ENCODE measurements at places on chromosomes 3 and 15. TPM values are rescaled to one million over a fixed set of nuclear protein-coding genes. Genes with fewer than 3 reads are reported as not detected.

The HRG gene
- 0.34 TPM for total RNA-seq

The SLC27A2 gene
- total RNA-seq = 0.53 TPM

The PCYT1A gene
- 100 TPM for total RNA-seq

The MOBP gene
- not detected for total RNA-seq

The C15orf62 gene
- 45.7 TPM for total RNA-seq

The NR1I2 gene
- total RNA-seq = not detected

DNA sequence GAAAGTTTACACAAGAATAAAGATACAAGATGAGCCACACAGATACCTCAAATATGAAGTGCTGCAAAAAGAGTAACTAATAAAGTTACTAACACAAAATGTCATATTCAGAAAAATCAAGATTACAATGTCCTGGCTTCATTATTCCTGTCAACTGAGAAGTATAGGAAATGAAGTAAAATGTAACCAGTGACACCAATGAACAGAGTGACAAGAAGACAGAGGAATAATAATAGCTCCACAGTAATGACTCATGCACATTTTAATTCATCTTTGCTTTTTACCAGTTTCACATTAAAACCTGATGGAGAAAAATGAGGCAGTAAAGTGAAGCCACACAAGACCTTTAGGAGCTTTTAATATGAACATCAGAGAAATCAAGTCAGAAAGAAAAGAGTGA is 214.1 kb downstream of the ZBBX start:
- no peak for DNase-seq

- no peak for DNase-seq
Measured at GRCh38 chr3:152772674-152773225, 62.2 kb upstream of the P2RY1 start.

DNA sequence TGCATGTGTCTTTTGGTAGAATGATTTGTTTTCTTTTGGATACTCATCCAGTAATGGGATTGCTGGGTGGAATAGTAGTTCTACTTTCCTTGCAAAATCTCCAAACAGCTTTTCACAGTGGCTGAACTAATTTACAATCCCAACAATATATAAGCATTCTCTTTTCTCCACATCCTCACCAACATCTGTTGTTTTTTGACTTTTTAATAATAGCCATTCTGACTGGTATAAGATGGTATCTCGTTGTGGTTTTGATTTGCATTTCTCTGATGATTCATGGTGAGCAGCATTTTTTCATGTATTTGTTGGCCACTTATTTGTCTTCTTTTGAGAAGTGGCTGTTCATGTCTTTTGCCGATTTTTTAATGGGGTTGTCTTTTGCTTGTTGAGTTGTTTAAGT is 55.8 kb downstream of the ST8SIA2 start:
- DNase-seq = no peak

DNA sequence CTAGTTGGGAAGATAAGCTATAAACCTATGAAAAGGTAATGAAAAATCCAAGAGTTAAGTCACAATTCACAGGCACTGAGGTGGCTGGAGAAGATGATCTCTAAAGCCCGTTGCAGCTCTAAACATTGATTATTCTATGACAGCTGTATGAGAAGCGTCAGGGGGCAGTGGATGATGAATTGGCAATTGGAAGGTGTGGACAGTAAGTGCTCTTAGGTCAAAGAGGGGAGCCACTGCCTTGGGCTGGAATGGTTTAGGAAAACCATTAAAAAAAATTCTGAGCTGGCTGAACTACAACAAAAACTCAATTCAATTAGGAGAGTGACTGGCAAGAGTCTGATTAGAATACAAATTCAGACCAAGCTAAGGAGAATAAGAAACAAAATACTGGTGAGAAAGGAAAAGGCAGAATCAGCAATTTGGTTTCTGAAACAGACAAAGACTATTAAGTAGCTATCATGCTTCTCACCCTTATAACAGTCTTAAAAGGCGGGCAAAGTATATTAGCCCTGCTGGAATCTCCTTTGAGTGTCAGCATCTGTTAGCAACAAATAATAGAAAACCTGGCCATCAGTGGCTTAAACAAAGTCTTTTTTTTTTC is 8.8 kb upstream of the NMD3 start:
- DNase-seq = no peak

DNA sequence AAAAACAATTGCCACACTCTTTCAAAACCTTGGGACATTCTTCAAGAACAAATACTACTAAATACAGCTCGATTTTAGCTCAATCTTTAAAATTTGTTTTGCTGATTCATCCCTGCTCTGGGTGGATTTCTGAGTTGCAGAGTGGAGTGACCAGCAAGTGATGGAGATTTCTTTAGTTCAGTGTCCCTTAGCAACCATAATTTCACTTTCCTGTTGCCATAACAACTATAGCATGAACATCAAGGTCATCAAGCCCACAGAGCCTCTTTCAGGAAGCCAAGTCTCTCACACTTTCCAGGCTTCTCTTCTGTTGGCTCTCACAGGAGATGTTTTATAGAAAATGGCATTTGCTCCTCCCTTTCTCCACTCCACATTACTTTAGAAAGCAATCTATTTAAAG is 597.2 kb upstream of the ADAMTS9 start:
- DNase-seq = no peak

- no peak for DNase-seq
Measured at GRCh38 chr3:152713989-152714388, 120.9 kb upstream of the P2RY1 start.

DNA sequence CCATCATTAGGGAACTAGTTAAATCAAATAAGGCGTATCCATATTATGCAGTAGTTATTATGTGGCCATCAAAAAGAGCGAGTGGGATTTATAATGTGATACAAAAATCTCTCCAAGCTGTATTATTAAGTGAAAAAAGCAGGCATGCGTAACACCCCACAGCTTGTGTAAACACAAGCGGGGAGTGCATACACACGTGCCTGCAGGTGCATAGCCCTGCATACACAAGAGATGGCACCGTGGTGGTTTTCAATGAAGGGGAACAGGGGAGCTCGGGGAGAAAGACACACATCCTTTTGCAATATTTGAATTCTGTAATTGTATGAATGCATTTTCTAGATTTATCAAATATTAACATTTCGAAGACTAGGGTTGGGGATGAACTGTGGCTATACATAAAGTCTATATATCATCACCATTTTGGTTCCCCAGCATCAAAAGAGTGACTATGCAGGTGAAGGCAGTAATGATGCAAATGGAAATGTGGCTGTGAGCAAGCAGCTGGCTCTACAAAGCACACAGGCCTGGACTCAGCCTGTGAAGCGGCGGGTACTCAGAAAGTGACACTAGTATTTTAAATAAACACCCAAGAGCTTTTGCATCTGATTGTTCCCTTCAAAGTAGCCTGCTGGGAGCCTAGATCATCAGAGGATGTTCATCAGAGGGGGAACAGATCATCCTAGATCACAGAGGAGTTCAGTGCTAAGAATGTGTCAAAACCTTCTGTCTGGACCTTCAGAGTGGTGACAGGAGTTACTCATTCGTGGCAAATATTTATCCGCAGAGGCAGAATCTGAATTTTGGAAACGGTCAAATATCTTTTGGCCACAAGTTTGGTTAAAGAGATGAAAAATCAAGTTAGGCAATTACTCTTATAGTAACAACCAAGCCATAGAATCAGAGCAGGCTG is 9.4 kb upstream of the KIF7 start:
- DNase-seq = peak; percentile 54

DNA sequence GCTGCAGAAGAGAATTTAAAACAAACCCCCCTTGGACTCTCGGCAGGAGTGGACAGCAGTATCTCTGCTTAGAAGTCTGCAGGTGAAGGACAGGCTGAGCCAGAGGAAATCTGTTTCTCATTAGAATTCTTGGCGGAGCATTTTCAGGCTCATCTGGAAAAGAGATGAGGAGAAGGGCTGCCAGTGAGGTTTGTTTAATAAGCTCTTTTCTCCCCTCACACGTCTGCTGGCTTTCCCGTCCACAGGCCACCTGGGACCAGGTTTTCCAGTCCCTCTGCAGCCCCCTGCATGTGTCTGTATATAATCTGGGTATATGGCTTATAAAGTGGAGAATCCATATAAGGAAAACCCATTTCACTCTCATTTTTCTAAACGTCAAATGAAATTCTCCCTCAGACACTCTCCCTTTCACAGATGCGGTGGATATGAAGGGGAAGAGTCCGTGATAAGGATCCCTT is 155.4 kb upstream of the TPM1 start:
- DNase-seq = no peak

DNA sequence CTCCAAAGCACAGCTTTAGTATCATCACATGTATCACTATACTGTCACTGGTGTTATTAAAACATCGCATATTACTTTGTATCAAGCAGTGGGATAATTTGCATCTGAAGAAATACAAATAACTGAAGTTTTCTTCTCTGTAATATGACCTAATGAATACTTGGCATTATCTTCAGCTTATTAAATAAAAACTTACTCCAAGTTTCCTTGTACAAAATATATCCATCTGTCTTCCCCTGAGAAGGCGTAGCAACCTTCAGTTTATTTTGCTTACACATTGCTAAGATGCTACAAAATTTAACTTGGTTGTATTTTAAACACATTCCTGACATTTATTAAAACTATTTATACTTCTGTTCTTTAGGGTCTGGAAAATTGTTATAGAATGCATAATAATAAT is 13.7 kb downstream of the FGF7 start:
- DNase-seq = no peak

DNA sequence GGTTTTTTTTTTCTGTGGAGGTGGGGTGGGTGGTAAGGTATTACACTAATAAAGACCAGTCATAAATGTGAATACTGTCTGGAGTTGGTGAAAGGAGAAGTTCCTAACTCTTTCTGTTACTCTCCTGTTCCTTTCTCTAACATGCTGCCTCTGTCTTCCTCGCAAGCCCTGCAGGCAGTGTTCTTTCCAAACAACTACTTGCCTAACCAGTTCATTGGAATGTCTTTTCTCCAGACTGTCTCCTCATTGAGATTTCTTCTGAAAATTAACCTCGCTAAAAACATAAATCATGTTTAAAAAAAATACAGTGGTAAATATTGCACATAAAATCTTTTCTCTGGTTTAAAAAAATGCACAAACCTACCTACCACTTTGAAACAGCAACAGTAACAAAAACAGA is 135.2 kb downstream of the TP63 start:
- no peak for DNase-seq

DNA sequence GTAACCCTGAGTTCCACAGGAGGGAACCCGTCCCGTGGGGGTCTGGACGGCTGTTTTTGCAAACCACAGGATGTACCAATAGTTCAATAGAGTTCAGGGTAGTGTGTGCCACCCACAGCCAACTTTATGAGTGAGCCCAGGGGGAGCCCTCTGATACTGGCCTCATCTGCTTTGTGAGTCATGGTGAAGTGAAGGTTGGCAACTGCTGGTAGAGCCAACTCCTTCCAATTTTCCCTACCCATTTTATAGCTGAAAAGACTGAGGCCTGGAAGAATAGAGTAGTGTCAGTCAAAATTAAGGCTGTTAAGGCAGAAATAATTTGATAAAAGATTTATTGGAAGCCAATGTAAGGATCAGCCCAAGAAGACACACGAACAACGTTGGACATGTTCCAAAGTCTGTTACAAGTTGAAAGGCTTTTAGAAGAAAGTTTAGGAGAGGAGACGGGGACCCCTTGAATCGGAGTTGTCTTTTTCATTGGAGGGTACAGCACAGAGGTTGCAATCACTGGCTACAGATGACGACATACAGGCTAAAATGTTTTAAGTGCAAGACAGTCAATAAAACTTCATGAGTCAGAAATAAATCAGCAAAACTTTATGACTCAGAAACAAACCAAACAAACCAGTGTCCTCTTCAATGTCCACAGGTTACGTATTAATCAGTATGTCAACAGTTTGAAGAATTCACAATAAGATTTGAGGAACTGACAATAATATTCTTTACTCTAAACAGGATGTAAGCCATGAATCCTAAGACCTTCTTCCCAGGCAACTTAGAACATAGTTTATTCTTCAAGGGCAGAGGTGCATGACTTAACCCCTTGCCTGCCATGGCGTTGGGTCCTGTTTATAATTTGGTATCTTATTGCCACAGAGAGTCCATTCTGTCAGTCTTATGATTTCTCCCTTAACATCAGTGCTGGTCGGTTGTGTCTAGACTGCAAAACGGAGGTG is 62.9 kb upstream of the NR2E3 start:
- no peak for DNase-seq

- DNase-seq = no peak
Measured at GRCh38 chr3:43879166-43879565, 188.4 kb downstream of the ABHD5 start.

DNA sequence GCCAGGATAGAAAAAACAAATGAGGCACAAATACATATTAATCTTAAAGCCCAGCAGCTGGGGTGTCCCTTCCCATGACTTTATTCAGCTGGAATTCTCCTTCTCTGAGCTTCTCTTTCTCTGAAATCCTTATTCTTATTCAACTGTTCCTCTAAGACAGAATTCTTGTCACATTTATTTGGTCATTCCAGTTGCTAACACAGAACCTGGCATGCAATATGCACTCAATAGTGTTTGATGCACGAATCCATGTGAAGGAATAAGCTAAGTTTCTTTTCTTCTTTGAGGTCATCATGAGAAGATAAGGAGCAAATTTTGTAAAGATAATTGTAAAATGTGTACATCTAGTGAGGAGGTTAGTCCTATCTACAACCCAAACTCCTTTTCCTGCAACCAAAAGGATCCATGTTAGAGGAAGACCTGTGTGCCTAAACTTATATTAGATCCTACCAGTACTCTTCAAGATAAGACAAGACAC is 154.2 kb upstream of the KCNMB2 start:
- no peak for DNase-seq

- no peak for DNase-seq
Measured at GRCh38 chr3:191358929-191359328, 28.6 kb upstream of the UTS2B start.

DNA sequence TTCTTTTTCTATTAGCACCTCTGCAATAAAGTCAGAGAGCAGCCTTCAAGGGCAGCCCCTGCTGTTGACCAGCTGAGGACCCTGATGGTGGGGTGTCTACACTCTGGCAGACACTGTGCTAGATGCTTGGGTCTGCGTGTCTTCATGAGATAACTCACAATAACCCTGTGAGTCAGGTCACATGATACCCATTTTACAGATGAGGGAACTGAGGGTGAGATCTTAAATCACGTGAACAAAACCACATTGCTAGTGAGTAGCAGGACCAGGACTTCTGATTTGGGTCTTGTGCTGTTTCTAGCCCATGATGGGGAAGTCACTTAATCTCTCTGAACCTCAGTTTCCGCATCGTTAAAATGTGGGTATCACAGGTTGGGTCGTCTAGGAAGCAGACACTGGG is 118.5 kb upstream of the LIPC start:
- DNase-seq = no peak

DNA sequence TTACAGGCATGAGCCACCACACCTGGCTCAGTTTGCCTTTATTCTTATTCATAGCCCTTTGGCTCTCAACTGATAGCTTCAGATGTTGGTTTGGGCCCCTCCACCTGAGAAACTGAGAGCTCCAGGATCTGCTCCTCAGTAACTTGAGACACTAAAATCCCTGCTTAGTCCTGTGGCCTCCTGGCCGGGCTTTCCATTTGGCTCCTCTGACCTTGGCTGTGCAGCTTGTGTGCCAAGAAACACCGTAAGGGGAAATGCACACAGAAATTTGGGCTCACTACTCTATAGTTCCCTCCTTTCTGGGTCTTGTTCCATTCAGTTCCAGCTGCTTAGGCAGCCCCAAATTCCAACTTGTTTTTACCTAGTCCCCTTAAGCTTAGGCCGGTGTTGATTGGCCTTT is 24.9 kb downstream of the NIPA2 start:
- no peak for DNase-seq

- DNase-seq = no peak
Measured at GRCh38 chr3:31105011-31105410, 210.6 kb upstream of the GADL1 start.

Data from lower leg skin (tissue), 4 donors.